ENCODE measurements at places on chromosomes 12 and 14. TPM values are rescaled to one million over a fixed set of nuclear protein-coding genes. Genes with fewer than 3 reads are reported as not detected.

The DLGAP5 gene
- 0.41 TPM for total RNA-seq

The RHEBL1 gene
- total RNA-seq, result 0.67 TPM

The FOXG1 gene
- total RNA-seq, result not detected

- peak; percentile 68 for DNase-seq
Measured at GRCh38 chr14:91897106-91897701, 29.9 kb upstream of the TC2N start.

- no peak for DNase-seq
Measured at GRCh38 chr12:82326905-82327503, 31.2 kb downstream of the CCDC59 start.

DNA sequence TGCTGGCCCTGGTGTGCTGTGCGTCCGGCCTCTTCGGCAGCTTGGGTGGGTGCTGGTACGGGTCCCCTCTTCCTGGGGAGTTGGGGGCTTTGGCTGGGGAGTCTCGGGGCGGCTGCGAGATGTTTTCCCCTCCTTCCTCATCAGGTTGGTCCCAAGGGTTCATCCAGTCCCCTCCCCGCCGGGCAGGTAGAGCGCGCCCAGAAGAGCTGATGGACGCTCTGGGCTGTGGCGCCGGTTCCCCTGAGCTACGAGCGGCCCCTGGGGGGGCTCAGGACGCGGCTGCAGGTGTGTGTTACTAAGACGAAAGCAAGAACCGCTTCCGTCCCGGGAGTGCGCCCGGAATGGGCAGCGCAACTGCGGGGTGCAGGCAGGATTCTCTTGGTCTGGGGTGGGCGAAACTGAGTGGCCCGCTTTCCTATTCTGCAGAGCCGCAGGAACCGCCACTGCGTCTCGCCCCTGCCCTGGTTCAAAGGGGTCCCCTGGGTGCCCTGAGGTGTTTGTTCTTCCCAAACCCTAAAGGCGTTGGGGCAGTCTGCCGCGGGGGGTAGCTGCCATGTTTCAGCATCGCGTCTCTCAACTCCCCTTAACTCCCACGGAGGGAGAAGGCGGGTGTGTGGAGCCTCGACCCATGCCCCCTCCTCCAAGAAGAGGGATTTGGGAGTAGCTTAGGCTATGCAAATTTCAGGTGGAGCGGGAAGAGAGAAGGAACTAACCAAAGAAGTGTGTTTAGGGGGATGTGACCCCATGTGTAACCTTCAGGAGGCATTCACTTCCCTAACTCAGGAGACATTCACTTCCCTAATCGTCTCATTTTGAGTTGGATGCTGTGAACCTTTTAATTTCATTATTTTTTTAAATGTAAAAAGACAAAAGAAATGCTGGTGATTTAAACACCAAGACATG is 1.2 kb downstream of the SLC24A4 start:
- DNase-seq, result no peak

GRCh38 chr14:38044710-38045109 is 163.0 kb upstream of the SSTR1 start:
- no peak for DNase-seq

DNA sequence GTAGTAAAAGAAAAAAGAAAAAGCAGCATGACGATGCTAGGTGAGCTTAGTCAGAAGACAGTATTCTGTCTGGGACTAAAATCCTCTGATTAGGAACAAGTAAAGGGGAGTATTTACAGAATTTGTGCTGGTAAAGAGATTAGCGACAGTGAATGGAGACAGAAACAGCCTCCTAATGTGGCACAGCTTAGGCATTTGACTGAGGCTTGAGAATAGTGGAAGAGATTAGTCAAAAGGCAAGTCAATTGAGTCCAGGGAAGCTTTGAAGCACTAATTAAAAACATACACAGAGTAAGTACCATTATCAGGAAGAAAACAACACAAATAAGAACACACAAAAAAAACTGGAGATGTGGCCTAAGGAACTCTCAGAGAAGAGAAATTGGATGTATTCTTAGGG is 131.9 kb upstream of the CLEC14A start:
- no peak for DNase-seq

GRCh38 chr12:119322301-119322723 is 12.2 kb upstream of the CCDC60 start:
- DNase-seq, result no peak
